ENCODE measurements at places on chromosomes 11 and 22.

- DNase-seq = no peak
Observed at GRCh38 chr11:69880826-69881445, 61.7 kb upstream of the FGF3 start.

DNA sequence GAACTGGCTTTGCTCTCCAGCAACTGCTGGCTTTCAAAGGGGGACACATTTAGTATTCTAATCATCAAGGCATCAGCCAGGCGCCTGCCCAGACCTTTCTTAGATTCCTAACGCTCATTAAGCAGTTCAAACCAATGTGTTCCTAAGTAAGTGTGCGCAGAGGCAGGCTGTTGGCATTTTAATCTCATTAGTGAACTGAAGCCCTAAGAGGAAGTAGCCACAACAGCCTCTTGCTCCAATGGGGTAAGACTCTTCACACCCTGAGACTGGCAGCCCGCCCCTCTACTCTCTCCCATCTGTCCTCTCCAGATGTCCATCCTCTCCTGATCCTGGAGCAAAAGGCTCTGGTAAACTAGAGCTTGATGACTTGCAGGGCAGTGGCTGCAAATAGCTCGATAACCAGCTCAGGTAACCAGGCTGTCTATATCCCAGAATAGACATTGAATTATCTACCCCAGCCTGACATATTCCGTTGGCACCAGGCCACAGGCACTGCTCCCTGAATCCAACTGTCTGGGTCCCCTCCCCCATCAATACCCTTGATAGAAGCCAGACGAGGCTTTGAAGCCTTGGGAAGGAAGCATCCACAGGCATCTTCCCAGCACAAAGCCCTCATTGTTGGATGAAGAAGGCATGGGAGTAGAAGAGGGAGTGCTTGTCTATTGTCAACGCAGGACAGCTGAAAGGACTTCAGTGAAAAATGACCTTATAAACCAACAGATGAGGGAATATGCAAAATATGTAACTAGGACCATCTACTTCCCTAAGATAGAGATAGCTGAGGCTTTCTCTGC, 321.1 kb downstream of the TENM4 start:
- no peak for DNase-seq

- no peak for DNase-seq
Observed at GRCh38 chr22:26139310-26139709, 30.0 kb upstream of the SEZ6L start.

DNA sequence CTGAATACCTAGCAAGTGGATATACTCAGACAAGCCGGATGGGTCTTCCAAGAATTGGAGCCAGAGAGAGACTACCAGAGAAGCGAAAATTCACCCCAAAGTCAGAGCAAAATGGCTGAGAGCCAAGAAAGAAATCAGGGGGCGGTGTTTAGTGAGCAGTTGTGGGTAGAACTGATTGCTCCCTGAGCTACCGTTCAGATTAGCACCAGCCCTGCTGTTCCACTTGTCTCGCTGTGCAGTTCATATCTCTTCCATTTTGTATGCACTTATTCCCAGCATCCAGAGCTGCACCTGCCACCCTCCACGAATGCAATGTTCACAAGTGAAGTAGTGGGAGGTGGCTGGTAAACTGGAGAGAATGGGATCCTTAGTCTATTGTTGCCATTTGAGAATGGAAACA, 25.5 kb downstream of the DRD2 start:
- DNase-seq = no peak

DNA sequence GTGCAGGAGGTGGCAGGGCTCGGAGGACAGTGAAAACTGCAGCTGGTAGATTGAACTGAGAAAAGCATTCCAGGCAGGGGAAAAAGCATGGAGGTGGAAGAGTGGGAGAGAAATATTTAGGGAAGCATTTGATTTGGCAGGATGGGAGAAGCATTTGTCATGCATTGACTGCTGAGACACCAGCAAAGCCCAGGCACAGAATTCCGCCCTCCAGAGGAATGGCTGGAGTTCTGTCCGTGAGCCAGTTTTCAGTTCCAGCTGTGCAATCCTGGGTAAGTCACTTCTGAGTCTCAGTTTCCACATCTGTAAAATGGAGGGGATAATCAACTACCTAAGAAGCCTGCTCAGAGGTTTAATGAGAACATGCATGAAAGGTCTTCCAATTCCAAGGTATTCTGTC, 4.3 kb upstream of the TSKU start:
- DNase-seq = no peak

DNA sequence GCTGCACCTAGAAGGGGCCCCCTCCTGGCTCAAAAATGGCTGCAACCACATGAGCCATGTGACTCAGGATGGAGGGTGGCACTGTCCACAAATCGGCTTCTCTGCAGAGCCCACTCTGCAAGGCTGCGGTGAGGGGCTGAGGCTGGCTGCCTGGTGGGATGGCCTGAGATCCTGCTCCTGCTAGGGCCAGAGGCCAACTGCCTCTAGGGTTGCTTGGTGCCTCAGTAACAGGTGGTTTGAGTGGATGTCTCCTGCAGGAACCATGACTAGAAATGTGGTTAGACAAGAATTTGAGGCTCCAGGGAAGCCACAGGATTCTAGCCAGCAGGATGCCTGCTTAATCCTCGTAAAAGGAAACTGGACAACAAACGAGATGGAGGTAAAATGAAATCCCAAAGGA, 17.1 kb downstream of the PATZ1 start:
- DNase-seq = no peak

DNA sequence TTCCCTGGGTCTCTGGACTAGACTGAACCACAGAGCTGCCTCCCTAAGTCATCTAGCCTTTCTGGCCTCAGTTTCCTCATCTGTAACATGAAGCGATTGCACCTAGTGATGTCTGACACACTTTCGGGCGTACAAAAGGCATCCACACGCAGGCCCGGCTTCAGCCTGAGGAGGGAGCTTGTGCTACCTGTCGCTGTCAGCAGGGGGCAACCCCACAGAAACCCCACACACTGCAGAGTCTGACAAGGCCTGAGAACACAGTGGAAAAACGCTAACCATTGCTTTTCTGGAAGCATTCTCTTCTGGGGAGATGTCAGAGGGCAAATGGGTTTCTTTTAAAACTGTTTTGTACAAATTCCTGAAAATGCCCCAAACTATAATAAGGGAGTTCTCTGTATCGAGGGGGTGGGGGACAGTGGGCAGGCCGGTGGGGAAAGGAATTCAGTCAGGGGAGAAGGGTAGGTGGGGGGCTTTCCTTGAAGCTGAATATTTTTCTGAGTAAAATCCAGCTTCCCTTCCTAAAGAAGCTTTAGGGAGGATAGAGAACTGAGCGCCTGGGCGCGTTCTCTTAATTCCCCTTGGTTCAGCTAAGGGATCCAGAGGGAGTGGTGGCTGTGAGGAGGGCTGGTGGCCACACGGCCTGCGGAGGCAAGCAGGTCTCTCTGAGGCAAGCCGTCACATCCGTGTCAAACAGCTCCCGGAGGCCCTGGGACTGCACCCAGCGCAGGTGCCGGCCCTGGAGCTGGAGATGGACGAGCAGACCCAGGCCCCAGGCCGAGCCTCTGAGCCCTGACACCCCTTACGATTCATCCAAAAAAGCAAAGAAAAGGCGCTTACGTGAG, 533 bp downstream of the ELF5 start:
- peak; percentile 80 for DNase-seq

DNA sequence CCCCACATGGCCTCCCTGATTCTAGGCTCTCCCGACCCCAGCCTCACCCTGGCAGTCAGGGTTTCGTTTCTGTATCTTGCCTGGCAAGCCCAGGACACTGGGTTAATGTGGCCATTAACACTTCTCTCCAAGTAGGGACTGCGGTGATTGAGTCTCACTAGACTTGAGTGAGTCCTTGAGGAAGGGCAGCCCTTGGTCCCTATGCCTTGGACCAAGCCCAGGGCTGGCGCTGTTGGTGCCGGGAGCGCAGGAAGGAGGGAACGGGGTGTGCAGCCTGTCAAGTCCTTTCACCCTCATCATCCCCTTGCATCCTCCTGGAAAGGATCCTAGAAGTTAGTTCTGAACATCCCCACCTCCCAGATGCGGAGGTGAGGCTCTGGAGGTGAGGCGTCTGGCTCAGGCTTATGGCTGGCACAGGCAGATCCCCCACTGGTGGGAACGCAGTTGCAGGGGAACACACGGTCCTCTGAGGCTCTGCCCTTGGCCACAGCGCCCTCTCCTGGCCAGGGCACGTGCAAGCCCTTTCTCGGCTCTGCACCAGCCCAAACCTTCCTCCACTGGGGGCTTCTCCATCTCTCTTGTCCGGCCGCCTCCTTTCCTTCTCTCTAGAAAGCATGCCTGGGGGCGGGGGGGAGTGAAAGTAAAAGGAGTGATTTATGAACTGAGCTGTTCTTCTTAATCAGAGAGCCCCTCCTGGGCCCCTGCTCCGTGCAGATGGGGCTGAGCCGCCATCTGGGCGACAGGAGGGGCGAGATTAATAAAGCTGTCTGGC, 56.7 kb downstream of the TP53I11 start:
- peak; percentile 67 for DNase-seq

DNA sequence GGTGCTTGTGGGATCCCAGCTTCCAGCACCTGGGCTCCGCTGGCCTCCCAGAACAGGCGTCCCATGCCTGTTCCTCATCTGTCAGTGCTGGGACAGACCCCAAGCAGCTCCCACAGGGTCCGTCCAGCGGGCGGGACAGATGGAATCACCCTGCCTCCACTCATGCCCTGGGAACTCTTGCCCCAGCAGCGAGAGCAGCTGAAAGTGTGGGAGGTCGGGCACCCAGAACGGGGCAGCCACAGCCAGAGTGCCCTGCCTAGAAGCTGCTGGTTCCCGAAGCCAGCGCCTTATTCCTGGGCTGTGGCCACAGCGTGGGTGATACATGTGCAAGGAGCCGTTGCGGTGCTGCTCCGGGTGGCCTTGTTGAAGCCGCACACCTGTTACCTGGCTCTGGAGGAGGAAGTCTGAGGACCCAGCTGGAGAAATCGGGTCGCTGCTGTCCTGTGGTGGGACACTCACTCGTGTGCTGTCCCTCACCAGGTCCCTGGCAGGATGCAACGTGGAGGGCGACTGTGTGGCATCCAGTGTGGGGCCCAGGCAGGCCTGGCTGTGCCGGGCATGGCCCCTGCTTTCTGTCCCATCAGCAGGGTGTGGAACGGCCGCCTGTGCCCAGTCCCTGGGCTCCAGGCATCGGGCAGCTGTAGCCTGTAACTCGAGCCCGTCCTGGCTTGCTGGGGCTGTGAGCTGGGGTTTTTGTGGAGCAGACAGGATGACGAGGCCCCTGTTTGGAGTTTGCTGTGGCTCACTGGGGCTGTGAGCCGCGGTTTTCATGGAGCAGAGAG, 16.2 kb downstream of the GRAMD4 start:
- no peak for DNase-seq

GRCh38 chr11:70888061-70888460, 364.3 kb downstream of the SHANK2 start:
- no peak for DNase-seq

- DNase-seq = no peak
Observed at GRCh38 chr11:126892756-126893155, 107.8 kb downstream of the KIRREL3 start.

- DNase-seq = no peak
Observed at GRCh38 chr22:31083923-31084810, 3.0 kb downstream of the SMTN start.

- peak; percentile 45 for DNase-seq
Observed at GRCh38 chr11:45180179-45180847, 33.9 kb downstream of the PRDM11 start.

DNA sequence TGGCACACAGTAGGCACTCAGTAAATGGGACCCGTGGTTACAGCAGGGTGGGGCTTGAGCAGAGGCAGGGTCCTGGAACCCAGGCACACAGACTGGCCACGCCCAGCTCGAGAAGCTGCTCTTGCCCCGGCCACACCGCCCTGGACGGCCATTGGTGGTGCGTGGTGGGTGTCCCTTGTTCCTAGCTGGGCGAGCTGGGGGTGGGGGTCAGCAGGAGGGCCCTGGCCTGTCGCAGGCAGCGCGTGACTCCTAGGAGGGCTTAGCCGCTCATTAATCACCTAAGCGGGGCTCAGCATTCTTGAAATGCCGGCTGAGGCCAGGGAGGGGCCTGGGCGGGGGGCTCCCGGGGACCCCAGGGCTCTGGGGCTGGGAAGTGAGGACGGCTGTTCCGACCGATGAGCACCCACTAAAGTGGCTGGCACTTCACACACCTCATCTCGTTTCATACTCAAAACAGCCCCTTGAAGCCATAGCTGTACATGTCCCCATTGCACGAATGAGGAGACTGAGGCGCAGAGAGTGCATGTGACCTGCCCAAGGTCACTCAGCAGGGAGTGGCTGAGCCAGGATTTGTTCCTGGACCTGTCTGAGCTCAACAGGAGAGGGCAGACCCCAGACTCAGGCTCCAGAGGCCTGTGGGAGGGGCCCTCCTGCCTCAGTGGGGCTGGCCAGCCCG, 11.6 kb downstream of the MYRF start:
- no peak for DNase-seq

GRCh38 chr22:43451371-43452050, 39.7 kb downstream of the MPPED1 start:
- DNase-seq = no peak

DNA sequence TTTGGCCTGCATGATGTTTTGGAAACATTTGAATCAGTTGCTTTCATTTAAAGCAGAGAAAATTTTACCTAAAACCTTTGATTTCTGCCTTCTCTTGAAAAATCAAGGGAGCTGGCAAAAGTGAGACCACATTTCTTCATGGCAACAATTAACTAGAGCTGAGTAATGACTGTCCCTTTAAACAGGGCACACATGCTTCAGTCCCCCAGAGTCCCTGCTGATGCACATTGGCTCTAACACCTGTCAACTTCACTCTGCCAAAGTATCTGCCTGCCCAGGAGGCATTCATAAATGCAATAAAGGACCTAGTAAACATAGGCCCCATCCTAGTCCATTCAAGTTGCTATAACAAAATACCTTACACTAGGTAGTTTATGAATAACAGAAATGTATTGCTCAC, 87.1 kb upstream of the LDLRAD3 start:
- DNase-seq = no peak

DNA sequence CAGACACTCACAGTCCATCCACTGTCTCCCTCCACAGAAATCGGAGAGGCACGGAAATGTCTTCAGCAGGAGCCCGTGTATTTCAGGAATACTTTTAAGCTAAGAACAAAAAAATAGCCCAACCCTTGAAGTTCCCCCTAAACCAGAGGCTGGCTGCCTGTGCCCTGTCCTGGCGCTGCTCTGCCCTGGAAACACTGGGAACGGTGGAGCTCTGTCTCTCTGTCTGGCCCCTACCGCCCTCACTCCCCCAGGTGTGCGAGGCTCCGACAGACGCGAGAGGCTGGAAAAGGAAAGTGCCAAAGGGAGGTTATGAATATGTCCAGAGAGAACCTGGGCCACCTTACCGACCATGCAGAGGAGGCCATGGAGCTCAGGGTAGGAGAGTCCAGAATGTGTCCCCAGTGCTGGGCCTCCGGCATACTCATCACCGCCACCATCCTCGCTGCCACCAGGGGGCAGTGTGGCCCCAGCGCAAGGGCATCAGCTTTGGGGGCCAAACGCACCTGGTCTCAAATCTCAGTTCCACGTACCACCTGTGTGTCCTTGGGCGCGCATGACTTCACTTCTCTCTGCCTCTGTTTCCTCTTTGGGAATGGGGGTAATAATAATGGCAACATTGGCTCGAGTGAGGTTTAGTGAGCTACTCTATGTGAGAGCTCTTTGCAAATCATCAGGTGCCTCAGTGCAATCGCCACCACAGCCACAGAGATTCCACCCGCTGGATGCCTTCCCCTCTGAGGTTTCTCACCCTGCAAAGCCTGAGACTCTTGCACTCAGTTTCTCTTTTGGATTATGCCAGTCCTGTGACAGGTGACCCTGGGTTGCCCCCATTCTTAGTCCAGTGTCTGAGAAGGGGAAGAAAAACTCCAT, 10.4 kb upstream of the SLCO2B1 start:
- DNase-seq = peak; percentile 78

Measured in GM20000 (cell line).